Ovary (tissue), 10 donors: ENCODE measurements at places on chromosomes 13 and 19. TPM values are rescaled to one million over a fixed set of nuclear protein-coding genes. Genes with fewer than 3 reads are reported as not detected.

The COX7A1 gene
- total RNA-seq: 46.6 TPM

DNA sequence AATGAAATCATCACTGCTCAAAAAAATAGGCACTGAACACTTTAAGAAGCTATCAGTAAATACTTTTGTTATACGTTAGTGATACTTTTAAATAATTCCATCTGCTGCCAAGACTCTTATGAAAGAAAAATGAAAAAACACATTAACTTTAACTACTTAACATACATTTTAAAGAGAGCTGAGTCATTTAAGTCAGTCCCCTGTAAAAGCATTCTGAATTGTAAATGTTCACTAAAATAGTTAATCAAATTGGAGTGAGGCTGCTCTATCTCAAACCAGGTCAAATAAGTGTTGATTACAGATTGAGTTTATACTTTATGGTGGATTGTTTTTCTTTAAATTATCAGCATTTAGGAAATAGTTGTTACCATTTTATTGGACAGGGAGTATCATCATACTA is 274.2 kb downstream of the MYO16 start:
- no peak for DNase-seq

GRCh38 chr13:60611523-60611922 is 214.5 kb downstream of the TDRD3 start:
- no peak for DNase-seq

DNA sequence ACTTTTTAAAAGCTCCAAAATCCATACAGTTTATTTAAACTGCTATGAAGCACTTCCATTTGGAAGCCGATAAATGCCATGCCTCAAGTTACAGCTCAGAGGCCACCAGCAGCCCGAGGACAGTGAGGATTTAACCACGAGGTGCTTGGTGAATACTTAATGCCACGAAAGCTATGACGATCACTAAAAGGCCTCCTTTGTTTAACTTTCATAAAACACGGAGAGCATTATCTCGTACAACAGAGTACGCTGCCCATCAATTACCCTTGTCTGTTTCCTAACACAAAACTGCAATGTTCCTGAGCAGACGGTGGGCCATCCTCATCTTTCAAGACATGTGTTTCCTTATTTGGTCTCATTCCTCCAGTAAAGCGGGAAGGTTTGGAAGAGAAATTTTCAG is 58.4 kb downstream of the PEPD start:
- DNase-seq: no peak

The FBXW9 gene
- total RNA-seq: 6.0 TPM

- DNase-seq: no peak
Observed at GRCh38 chr19:45075301-45076028, 813 bp downstream of the ZNF296 start.

The BRME1 gene
- total RNA-seq: 1.8 TPM

DNA sequence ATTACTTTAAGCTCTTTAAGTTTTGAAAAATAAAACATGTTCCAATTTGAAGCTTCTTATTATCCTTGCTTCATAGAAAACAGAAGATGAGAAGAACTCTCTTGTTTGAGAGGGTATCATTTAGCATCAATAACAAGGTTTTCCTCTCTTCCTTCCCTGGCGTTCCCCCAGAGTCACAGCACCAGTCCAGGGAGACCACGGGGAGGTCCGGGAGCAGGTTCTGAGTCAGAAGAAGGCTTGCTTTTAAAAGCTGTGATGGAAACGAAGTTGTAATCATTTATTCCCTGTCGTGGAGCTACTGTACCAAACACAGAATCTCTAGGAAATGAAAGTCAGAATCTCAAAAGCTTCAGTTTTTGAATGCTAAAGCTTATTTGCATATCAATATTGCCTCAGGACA is 174.0 kb upstream of the LSM14A start:
- DNase-seq: no peak

The TBXA2R gene
- total RNA-seq: 1.5 TPM

GRCh38 chr13:73177017-73177416 is 118.2 kb downstream of the KLF5 start:
- DNase-seq: no peak

The ZNF320 gene
- 28.5 TPM for total RNA-seq

DNA sequence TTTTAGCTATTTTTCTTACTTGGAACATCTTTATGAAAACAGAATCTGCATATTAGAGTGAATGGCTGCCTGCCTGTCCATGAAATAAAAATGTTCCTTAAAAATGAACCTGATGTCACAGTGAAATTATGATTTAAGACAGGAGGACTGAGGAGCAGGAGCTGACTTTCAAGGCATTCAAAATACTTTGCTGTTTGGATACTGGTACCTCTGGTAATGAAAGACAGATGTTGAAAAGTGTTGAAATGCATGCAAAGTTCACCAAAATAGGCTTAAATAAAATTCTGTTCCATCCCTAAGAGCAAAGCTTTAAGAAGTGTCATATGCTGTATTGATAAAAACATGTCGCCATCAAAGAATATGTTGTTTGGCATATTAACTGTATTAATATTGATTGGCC is 1.7 kb downstream of the ARHGEF7 start:
- DNase-seq: no peak

The UNC13A gene
- total RNA-seq: 0.32 TPM

DNA sequence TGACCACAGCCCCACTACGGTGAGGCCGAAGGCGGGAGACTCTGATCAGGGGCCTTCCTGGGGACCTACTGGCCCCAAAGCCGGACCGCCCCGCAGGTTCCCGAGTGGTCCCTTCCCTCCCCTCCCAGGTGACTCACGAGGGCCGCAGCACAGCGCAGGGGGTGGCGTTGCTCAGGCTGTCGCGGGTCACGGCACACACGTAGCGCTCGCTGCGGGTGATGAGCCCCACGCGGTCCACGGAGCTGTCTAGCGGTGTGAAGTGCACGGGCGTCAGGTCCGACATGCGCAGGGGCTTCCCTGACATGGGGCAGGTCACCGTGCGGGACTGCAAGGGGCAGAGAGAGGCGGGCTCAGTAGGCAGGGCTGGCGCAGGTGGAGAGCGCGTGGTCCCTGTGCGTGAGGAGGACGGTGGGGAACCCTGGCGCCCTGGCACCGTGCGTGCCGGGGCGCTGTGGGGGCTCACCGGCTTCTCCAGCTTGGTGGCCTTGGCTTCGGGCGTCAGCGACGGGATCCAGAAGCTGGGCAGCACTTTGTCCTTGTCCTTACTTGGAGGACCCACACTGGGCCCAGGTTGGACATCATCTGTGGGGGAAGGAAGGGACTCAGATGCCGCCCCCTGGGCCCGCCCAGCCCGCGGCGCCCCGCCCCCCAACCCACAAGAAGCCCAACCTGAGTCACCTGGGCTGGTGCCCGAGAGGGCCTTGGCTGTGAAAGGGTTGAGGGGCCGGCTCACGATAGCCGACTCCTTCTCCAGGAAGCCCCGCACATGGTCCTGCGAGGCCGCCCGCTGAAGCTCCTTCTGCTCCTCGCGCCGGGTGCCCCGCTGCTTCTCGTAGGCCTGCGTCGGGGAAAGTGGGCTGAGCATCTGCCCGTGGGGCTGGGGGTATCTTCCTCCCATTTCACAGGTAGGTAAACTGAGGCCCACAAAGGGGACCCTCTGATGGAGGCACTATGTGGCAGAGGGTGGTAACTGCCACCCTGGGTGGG is 23.7 kb downstream of the NOSIP start:
- DNase-seq: peak; percentile 28

GRCh38 chr19:46529622-46530451 is 34.2 kb upstream of the PNMA8B start:
- DNase-seq: peak; percentile 71

DNA sequence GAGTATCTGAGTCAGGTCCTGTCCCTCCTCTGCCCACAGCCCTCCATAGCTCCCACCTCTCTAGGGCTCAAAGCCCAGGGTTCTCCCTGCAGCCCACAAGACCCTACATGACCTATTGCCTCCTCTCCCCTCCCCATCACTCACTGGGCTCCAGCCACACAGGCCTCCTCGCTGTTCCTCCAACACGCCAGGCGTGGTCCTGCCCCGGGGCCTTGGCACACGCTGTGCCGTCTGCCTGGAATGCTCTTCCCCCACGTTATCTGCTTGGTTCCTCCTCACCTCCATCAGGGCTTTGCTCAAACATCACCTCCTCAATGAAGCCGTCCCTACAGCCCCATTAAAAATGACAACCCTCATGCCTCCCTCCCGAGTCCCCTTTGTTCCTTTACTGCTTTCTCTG is 21.1 kb downstream of the PTPRS start:
- no peak for DNase-seq

GRCh38 chr13:69524459-69525150 is 583.0 kb upstream of the ATXN8OS start:
- no peak for DNase-seq

- DNase-seq: no peak
Observed at GRCh38 chr19:46492841-46493235, 2.8 kb downstream of the PNMA8B start.

DNA sequence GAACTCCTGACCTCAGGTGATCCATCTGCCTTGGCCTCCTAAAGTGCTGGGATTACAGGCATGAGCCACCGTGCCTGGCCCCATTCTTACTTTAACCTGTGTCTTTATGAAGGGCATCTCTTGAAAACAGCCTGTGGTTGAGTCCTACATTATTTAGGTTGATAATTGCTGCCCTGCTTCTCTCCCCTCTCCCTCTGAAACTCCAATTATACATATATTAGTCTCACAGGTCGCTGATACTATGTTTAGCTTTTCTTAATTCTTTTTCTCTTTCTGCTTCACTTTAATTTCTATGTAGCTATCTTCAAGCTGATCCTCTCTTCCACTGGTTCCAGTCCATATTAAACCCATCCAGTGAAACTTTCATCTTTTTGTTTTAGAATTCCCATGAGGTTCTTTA is 75.1 kb downstream of the SLC6A16 start:
- DNase-seq: no peak

DNA sequence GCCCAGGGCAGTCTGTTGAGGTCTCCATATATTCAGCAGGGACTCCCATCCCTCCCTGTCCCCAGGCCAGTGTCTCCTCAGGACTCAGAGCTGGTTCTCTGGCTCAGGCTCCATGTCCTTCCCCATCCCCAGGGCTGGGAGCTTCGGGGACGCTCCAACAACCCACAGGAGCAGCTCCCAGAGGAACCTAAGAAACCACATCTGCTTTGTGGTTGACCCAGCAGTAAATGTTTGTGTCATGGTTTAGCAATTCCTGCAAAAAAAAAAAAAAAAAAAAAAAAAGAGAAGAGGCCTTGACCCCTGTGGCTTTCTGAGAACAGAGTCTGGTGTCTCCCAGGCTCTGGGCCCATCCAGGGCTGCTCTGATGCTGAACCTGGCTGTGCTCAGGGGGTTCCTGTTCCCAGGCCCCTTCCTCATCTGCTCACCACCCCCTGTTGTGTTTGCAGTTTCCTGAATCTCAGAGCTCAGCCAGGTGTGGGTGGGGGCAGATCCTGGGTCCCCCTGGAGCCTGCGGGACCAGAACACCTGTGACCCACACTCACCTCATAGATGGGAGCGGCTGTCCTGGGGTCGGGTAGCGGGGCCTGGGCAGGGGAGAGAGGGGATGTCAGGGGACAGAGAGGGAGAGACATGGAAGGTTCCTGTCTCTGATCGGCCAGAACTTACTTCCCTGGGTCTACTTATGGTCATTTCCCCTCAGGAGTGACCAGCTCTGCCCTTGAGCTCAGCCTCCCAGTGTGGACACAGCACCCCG is 25.2 kb upstream of the CEACAM1 start:
- no peak for DNase-seq

The IER2 gene
- 79.9 TPM for total RNA-seq

GRCh38 chr13:46202188-46202795 is 9.4 kb upstream of the LRRC63 start:
- no peak for DNase-seq

DNA sequence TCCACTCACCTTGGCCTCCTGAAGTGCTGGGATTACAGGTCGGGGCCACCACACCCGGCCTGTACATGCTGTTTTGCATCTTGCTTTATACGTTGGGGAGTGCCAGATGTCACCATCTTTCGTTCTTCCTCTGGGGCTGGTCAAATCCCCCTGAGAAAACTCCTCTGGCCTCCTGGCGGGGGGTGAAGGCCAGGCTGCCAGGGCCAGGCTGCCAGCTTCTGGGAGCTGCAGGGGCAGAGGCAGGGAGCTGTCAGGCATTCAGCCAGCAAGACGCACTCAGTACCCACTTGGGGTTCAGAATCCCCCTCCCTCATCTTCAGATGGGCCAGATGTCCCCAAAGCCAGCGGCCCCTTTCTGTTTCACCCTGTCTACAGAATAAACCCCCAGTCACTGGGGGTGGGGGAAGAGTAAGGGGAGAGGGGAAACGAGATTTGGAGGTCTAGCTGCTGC is 16.1 kb downstream of the ZSWIM9 start:
- DNase-seq: no peak

- no peak for DNase-seq
Observed at GRCh38 chr13:72120632-72121031, 253.6 kb upstream of the DACH1 start.

GRCh38 chr19:41895745-41896580 is 13.0 kb downstream of the ARHGEF1 start:
- DNase-seq: no peak

DNA sequence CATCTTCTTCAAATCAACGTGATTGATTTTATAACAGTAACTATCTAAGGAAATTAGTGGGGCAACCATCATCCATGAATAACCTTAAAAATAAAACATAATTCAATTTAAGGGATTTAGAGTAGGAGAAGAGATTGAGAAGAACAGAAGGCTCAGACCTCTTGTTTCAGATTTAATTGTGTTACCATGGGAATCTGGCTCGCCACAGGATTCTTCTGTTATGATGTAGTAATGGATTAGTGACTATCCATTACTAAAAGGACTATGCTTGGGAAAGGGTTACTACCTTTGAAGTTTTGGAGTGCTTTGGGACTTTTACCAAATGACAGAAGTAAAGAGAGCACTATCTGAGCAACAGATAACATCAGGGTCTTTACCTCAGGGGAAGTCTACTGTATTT is 13.2 kb downstream of the FREM2 start:
- no peak for DNase-seq

The CGB2 gene
- not detected for total RNA-seq

DNA sequence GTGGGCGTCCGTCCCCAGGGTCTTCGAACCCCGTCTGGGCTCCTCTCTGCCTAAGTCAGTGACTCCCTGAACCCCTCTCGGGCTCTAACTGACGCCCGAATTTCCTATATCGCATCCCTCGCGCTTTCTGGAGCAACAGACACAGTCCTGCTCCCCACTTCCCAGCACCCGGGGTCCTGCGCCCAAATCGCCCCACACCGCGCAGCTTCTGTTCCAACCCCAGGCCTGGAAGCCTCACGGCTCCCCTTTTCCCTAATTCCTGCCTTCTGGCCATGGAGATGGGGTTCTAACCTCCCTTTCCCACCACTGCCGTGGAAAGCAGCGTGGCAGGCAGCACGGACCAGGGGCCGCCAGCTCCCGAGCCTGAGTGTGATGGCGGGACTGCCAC is 1.6 kb upstream of the GRTP1 start:
- DNase-seq: peak; percentile 28

- DNase-seq: no peak
Observed at GRCh38 chr19:43723588-43723987, 7.7 kb downstream of the IRGC start.

The FGF9 gene
- total RNA-seq: 2.8 TPM

DNA sequence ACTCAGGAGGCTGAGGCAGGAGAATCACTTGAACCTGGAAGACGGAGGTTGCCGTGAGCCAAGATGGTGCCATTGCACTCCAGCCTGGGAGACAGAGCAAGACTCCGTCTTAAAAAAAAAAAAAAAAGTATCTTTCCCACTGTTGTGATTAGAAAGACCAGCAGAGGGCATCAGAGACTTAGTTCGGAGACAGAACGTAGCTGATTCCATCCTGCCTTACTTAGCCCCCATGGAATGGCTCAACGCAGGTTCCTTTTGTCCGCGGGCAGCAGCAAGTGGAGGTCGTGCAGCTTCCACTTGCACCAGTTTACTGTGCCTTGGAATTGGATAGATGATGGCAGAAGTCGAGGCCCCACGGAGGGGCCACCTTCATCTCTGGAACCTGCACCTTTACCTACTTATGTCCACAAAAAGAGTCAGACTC is 8.1 kb downstream of the TIMM29 start:
- DNase-seq: peak; percentile 58

- DNase-seq: no peak
Observed at GRCh38 chr13:40026174-40026585, 370.7 kb downstream of the COG6 start.

The CEACAM8 gene
- total RNA-seq: not detected
